ENCODE measurements at places on chromosomes 3 and 15. TPM values are rescaled to one million over a fixed set of nuclear protein-coding genes. Genes with fewer than 3 reads are reported as not detected.

Gene BSN
- total RNA-seq, result 0.17 TPM

Gene ZBTB47
- 12.8 TPM for total RNA-seq

Gene EXD1
- total RNA-seq, result not detected

Gene SYNPR
- not detected for total RNA-seq

Gene SCAANT1
- not detected for total RNA-seq

Gene DNAH12
- total RNA-seq, result not detected

Gene CP
- 0.17 TPM for total RNA-seq

Gene CHRD
- 0.30 TPM for total RNA-seq

Gene ACKR2
- under 0.01 TPM for total RNA-seq

Gene SST
- not detected for total RNA-seq

Gene SMAD6
- 7.1 TPM for total RNA-seq

Gene LNP1
- 3.2 TPM for total RNA-seq

Gene HEG1
- total RNA-seq, result 40.9 TPM

Gene GOLGA8N
- total RNA-seq, result 0.84 TPM

Gene PPP4R2
- total RNA-seq, result 18.7 TPM

Gene VWA5B2
- not detected for total RNA-seq

Gene SAMD7
- total RNA-seq, result not detected

Gene SOX14
- not detected for total RNA-seq

Gene COL6A5
- not detected for total RNA-seq

Gene CCDC54
- total RNA-seq, result not detected

Gene NDN
- total RNA-seq, result 93.0 TPM

Gene SPPL2A
- total RNA-seq, result 84.3 TPM

Gene CD200R1
- total RNA-seq, result not detected

Gene RARRES1
- 36.8 TPM for total RNA-seq

Gene SOX2
- not detected for total RNA-seq

Gene ILDR1
- not detected for total RNA-seq

Gene POLQ
- 4.7 TPM for total RNA-seq

Gene TRIM42
- total RNA-seq, result not detected

Gene FANCD2OS
- total RNA-seq, result not detected

Gene LMAN1L
- total RNA-seq, result not detected

Gene CAND2
- total RNA-seq, result 6.6 TPM

Measured in bronchus fibroblast of lung (primary cell).